ENCODE measurements at places on chromosomes 11 and 22.

DNA sequence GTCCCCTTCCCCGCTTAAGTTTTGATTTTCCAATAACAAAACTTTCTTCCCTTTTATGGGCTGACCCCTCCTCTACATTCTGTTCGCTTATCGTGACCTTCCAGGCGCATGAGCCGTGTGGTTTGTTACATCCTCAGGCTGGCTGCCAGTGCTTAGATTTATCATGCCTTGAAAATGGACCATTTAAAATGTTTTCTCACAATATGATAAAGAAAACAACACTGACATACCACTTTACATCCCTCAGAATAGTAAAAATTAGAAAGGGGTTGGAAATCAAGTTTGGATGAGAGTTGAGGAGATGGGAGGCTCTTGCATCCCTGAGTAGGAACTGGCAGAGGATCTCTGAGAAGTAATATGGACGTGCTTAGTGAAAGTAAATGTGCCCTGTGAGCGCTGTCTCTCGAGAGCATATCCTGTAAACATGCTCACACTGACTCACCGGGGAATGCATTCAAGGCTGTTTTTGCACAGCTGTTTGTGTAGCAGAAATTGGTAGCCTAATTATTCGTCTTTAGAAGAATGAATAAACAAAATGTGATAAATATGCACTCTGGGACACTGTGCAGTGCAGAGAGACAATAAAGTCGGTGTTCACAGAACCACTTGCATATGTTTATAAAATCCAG lies 17.1 kb upstream of the TOLLIP start:
- no peak for DNase-seq

- DNase-seq: no peak
These were observed 1.8 kb downstream of the AHNAK start for GRCh38 chr11:62544581-62545436.

DNA sequence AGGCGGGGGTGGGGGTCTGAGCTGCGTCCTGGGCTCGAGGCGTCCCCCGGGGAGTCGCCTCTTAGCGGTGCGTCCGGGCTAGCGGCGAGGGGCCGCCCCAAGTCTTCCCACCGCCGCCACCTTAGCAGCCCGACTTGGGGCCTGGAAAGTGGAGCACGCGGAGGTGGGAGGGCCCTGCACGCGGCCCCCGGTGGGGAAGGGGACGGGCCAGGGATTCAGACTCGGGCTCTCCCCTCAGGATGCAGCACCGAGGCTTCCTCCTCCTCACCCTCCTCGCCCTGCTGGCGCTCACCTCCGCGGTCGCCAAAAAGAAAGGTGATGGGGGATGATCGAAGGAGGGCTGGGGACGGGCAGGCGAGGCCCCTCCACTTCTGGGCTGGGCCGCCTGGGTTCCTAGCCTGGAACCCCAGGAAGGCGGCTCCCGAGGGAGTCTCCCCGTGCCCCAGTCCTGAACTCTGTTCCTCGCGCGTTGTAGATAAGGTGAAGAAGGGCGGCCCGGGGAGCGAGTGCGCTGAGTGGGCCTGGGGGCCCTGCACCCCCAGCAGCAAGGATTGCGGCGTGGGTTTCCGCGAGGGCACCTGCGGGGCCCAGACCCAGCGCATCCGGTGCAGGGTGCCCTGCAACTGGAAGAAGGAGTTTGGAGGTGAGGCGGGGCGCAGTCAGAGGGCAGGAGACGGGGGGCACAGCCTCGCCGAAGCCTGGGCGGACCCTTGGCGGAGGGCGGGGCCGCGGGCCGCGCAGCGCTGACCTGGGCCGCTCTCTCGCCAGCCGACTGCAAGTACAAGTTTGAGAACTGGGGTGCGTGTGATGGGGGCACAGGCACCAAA lies 563 bp downstream of the MDK start:
- DNase-seq: no peak

DNA sequence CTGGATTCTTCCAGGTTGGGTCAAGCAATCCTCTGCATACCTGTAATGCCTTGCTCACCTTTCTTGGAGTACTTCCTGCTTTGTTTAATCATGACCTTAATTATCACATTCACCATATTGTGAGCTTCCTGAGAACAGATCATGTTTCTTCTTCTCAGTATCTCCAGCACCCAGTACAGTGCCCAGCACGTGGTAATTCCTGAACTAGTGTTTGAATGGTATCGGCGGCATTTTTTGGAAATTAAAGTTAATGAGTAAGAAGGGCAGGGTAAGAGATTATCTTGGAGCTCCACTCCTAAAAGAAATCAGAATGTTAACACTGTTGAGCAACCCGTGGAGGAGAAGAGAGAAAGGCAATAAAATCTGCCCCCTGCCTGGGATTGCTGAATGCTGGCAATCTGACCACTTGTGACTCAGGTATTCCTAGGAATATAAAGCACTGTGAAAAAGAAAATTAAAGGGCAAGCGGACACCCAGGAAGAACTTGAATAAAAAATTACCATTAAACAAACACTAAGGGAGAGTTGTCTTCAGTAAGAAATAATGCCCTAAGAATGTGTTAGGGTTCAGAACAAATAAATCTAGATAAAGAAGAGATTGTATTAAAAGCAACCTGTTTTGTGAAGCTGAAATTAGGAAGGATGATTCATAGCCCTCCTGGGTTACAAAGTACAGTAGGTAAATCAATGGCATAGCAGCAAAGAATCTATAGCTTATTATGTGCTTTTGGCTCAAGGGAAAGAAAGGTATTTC lies 92.9 kb downstream of the PDHX start:
- no peak for DNase-seq

- no peak for DNase-seq
These were observed 294.6 kb upstream of the NARS2 start for GRCh38 chr11:78869293-78869692.

DNA sequence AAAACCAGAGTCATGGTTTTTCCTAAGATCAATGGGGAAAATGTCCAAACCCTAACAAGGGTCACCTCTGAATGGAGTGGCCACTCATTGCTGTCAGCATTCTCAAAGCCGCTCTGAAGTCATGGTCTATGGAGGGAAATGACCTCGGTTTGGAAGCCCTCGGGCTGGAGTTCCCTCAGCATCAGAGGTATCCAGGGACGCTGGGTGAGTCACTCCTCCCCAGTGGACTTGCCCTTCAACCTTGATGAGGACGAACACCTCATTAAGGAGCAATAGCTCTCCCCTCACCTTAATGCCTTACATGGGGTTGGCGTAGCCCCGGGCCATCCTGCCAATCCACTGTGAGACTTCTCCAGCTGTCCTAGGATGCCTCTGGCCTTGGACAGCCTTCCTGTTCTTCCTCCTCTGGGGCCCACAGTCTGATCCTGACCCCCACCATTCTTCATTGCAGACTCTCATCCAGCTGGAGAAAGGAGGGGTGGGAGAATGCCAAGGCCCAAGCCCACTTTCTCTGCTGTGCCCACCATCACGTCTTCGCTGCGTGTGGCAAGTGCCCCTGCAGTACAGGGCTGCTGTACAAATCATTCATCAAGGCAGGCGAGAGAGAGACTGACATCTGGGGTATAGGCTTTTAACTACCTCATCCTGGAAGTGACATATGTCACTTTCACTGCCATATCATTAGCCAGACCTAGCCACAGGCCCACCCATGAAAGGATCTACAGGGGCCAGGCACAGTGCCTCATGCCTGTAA lies 25.4 kb upstream of the MYH9 start:
- DNase-seq: no peak
